ENCODE measurements at places on chromosomes 11 and 22.
A peak's percentile ranks its signal among the peaks of the same experiment; 100 is the strongest.

DNA sequence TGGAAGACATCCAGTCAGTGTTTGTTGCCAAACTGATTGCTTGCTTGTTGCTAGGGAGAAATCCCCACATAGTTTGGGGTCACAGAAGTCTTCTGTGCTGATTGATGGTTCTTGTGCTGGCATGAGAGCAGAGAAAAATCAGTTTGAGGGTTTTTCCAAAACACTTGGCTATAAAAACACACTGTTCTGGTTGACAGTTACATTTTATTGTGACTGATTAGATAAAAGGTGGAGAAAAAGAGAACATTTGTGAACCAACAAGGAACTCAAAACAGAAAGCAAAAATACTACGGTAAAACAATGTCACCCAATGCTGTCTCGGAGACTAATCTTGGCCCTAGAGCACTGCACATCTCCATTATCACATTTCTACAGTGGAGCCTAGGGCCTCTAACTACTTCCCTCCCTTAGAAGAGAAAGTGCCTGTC lies 14.4 kb upstream of the EIF4G2 start:
- no peak for DNase-seq

- no peak for DNase-seq
These were observed 36.9 kb downstream of the ARFGAP3 start for GRCh38 chr22:42820045-42820763.

DNA sequence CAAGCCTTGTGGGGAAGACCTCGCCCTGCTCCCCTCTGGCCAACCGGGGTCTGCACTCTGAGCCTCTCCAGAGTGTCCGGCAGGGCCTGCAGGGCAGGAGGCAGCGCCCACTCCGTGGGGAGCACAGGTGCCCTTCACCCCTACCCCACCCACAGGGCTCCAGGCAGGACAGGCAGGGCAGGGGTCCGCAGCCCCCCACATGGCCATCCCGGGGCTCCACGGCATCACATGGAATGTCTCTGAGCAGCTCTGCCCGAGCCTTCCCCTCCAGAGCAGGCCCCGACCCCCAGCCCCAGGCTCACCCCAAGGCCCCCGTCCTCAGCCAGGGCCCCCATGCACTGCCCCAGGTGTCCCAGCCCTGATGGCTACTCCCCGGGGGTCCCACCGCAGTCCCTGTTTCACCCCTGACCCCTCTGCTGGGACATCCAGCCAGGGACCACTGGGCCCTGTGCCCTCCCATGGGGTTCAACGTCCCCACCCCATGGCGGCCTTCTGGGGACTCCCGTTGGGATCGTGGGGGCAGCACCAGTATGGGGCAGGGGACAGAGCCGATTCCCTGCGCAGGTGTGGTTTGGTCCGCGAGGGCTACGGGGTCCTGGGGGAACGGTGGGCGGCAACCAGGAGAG lies 77.7 kb downstream of the BRD1 start:
- DNase-seq, result no peak

- peak; percentile 77 for DNase-seq
These were observed 31.2 kb downstream of the PDE2A start for GRCh38 chr11:72642884-72643522.

- DNase-seq, result no peak
These were observed 519.6 kb downstream of the NTM start for GRCh38 chr11:131889760-131890581.

DNA sequence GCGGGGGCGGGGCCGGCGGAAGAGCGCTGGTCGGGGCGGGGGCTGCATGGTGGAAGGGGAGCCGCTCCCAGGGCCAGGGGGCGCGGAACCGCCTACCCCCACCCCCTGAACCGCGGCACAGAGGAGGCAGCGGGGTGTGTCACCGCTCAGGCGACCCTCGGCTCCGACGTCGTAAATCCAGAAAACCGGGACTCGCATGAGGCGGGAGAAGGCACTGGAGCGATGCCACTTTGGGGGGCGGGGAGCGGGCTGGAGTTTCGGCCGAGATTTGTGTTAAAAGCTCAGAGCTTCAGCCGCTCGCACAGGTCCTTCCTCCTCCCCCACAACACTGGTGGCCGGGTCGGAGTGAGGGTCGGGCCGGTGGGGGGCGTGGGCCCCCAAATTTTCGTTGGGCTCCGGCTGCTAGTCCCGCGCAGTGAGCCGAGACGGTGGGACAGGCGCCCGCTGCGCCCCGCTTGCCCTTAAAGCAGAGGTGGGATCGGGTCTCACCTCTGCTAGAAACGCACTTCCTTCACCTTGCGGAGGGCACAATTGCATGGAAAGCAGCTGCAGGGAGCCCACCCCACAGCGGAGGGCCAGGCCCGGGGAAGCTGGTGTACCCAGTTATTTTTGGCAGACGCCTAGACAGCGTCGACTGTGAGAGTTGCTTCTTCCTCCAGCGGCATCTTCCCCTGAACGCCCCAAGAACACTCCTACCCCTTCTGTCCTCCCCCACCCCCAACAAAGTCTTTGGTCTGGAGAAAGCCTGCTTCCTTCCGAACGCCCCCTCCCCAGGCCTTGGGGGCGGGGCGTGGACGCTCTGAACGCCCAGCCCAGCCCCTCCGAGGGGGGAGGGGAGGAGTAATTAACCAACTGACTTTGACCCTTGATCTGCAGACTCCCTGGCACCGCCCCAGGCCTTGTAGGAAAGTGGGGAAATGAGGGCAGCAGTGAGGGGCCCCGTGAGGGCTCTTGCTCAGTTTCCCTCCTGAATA lies 1.1 kb downstream of the OVOL1 start:
- DNase-seq, result no peak

DNA sequence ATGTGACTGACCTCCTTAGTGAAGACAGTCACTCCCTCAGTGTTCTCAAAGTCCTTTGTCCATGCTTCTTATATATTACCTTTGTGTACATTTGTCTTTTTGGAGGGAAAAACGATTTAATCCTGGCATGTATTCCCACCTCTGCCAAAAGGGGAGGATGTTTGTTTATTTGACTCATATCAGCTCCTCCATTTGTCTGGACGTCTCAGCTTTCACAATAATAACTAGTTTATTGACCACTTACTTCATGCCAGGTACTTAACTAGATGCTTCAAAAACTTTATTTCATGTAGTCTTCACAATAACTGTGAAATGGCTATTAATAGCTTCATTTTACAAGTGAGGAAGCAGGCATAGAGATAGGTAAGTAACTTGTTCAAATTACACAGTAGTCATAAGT lies 5.3 kb downstream of the TBCEL start:
- DNase-seq, result no peak

DNA sequence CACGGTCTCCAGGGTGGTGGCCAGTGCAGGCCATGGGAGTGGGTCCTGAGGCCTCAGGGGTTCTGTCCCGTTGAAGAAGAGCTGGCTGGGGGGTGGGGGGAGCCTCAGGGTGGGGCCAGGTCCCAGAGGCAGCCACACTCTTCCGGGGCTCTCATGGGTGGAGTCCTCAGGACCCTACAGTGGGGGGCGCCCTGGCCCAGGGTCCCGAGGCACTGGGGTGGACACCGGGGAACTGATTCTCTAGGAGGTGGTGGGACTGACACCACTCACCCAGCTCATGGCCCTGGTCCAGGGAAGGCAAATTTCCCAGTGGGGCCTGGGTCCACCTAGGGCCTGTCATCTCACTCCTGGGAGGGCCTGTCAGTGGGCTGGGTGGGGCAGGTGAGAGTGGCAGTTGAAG lies 12.8 kb downstream of the GGT5 start:
- DNase-seq, result no peak

Measured in stimulated activated CD4-positive, alpha-beta T cell treated with anti-CD3 and anti-CD28 coated beads, Interleukin-2, amount 100 ng/mL, for 24 hours (primary cell).